Colonic mucosa (tissue), 4 donors: ENCODE measurements at places on chromosomes 2 and 18.

DNA sequence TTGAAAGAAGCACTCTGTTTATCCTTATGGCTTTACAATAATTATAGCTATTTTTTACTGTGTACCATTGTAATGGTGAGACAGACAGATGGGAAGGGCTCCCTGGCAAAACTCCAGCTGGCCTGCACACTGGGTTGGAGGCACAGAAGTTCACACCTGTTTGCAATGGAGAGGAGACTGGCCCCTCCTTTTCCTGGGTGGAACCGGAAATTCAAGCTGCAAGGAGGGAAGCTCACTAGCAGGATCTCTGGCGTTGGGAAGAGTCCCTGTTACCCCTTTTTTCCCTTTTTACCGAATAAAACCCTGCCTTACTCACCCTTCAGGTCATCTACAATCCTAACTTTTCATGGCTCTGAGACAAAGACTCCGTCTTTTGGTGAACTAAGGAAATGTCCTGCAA is 100.3 kb upstream of the TFPI start:
- no peaks in the 10 kb centered on the region for H3K4me1 ChIP-seq
- no peak overlapping the region for H3K27ac ChIP-seq
- no peak for DNase-seq
- H3K4me3 ChIP-seq = no peak overlapping the region
- no peaks in the 10 kb centered on the region for H3K27me3 ChIP-seq

GRCh38 chr2:26585100-26585499 is 56.1 kb downstream of the CIB4 start:
- H3K27ac ChIP-seq = no peak overlapping the region
- no peak overlapping the region for H3K4me3 ChIP-seq
- H3K36me3 ChIP-seq = no peaks in the 10 kb centered on the region
- no peaks in the 10 kb centered on the region for H3K4me1 ChIP-seq
- no peak for DNase-seq
- H3K27me3 ChIP-seq = no peaks in the 10 kb centered on the region

DNA sequence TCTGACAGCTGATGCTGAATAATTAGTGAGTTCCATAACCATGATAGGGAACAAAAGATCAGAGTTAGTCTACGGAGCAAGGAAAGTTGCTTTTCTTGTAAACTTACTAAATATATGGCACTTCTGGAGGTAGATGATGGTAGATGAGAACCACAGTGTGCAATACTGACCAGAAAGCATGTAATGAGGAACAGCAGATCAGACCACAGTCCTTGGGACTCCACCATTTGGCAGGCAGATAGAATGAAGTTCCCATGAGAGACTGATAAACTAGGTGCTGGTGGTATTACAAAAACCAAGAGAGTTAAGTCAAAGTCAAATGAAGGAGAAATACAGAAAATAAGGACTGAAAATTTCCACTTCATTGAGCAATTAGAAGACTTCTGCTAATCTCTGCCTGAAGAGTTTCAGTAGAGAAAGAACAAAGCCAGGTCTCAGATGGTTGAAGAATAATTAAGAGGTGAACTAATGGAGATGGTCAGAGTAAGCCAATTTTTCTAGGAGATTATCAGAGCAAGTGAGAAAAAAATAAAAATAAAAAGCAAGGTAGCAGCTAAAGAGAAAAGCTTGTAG is 10.4 kb downstream of the CERKL start:
- H3K36me3 ChIP-seq = no peaks in the 10 kb centered on the region
- no peaks in the 10 kb centered on the region for H3K27me3 ChIP-seq
- no peak overlapping the region for H3K4me3 ChIP-seq
- no peaks in the 10 kb centered on the region for H3K4me1 ChIP-seq

DNA sequence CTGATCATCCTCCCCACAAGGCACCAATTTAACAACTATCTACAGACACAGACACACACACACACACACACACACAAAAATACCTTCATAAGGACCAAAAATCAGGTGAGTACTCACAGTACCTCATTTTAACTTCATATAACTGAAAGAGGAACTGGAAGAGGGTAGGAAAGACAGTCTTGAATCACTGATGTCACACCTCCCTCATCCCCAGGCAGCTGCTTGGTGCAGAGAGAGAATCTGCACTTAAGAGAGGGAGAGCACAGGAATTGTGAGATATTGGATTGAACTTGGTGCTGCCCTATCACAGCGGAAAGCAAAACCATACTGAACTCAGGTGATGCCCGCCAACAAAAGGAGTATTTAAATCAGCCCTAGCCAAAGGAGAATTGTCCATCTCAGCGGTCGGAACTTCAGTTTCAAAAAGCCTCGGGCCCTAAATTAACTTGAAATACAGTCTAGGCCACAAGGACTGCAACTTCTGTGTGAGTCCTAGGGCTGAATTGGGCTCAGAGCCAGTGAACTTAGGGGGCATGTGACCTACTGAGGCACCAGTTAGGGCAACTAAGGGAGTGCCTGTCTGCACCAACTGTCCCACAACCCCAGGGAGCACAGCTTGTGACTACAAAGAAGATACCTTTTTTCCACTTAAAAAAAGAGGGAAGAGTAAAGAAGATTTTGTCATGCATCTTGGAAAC is 211.1 kb downstream of the LRATD1 start:
- no peak overlapping the region for H3K27ac ChIP-seq
- DNase-seq = no peak
- no peak overlapping the region for H3K4me3 ChIP-seq
- no peaks in the 10 kb centered on the region for H3K36me3 ChIP-seq
- H3K4me1 ChIP-seq = no peaks in the 10 kb centered on the region
- no peaks in the 10 kb centered on the region for H3K27me3 ChIP-seq

DNA sequence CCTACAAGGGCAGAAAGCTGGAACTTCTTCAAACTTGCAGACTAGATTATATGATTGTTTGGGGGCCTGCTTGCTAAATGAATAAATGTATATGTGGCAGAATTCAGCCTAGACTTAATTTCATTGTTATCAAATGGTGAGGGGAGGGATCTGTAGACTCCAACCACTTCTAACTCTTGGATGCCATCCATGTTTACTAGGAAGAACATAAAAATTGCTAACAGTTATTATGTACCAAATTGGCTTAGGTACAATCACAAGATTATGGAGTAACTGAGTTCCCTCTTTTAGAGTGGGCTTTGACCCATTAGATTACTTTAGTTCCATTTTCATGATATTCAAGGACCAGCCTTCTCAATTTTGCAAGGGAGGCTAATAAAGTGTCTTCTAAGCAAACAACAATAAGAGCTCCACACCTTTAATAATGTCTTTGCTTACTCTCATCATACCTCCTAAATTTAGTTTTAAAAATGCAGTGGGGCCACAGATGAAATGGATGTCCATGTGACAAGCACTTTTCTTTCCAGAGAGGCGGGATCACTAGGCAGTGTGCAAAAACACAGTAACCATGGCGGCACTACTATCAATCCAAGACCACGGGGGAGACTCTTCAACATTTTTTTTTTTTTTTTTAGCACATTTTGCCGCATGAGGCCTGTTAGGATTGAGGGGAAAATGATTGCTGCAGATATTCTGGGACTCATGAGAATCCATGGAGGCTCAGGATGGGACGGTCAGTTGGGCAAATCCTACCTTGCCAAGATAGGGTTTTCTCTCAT is 217.6 kb upstream of the SPRED2 start:
- no peak overlapping the region for H3K27ac ChIP-seq
- H3K36me3 ChIP-seq = no peaks in the 10 kb centered on the region
- H3K27me3 ChIP-seq = no peaks in the 10 kb centered on the region
- DNase-seq = no peak
- H3K4me3 ChIP-seq = no peak overlapping the region
- no peaks in the 10 kb centered on the region for H3K4me1 ChIP-seq

DNA sequence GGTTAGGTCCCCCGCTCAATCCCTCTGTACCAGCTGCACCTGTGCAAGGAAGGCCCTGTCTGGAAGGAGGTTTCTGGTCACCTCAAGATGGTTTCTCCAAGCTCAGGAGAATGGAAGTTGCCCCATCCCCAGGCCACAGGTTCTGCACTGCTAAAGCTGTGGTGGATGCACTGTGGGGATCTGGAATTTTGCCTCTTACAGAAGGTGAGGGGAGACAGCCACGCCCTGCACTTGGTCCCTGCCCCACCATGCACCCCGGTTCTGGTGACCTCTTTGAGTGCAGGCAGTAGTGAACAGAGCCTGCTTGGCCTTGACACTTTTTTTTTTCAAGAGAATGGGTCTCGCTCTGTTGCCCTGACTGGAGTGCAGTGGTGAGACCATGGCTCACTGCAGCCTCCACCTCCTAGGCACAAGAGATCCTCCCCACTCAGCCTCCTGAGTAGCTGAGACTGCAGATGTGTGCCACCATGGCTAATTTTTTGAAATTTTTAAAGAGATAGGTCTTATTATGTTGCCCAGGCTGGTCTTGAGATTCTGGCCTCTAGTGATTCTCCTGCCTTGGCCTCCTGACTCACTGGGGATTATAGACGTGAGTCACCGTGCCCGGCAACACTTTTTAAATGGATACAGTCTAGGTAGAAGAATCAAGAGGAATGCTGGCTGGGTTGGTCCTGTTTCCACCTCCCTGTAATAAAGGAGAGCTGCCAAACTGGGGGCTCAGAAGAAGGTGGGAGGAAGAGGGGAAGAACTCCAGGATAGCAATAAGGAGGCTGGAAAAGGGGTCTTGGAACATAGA is 5.8 kb upstream of the NT5DC4 start:
- no peaks in the 10 kb centered on the region for H3K27me3 ChIP-seq
- no peak for DNase-seq
- no peaks in the 10 kb centered on the region for H3K36me3 ChIP-seq

DNA sequence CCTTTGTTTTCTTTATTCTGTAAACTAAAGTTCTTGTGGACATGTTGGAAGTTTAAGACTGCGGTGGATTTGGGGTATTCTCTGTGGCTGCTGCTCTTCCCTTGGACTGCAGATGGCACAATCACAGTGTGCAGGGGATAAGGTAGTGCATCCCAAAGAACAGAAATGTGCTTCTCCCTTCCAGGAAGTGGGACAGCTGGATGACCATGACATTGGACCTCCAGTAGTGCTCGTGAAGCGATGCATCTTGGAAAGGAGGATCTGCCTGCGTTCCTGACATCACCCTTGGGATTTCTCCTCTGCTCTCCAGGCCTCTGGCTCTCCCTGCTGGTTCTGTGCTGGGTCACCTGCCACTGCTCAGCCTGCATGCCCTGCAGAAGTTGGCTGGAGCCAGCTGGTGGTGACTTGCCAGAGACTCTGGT is 109.9 kb downstream of the SLC4A3 start:
- no peak for DNase-seq
- no peak overlapping the region for H3K27ac ChIP-seq
- H3K4me3 ChIP-seq = no peak overlapping the region

DNA sequence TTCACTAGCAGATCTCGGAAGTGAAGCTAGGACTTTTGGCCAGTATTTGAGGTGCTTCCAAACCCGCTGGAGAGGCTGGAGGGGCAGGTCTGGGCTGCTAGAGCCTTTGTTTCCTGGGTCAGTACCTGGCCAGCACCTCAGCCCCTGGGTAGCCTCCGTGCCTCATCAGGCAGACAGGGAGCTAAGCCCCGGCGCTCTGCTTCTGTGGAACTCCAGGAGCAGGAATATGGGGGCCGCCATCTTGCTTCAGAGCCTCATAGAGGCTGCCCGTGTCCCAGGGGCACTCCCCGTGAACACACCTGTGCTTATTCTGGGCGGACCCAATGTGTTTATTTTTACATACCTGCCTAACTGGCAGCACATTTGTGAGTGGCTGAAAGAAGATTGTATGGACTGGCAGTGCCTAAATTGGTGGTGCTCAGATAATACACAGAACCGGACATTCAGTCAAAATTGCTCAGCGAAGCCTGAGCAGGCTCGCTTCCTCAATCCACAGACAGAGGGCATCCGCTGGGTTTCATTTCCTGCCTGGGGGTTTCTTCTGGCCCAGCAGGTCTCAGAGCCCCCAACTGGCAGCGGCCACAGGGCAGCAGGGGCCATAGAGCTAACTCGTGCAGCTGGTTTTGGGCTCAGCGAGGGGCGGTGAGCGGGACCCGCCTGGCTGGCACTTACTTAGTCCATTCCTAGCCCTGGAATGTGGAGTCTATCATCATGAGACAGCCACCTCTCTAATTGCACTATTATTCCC is 176.8 kb upstream of the ALKAL2 start:
- no peak for DNase-seq
- no peaks in the 10 kb centered on the region for H3K4me1 ChIP-seq
- H3K4me3 ChIP-seq = no peak overlapping the region
- H3K36me3 ChIP-seq = no peaks in the 10 kb centered on the region
- no peak overlapping the region for H3K27ac ChIP-seq

GRCh38 chr2:68620772-68621171 is 22.6 kb upstream of the PROKR1 start:
- no peak overlapping the region for H3K27ac ChIP-seq
- no peaks in the 10 kb centered on the region for H3K36me3 ChIP-seq
- DNase-seq = no peak
- H3K4me1 ChIP-seq = no peaks in the 10 kb centered on the region
- H3K4me3 ChIP-seq = no peak overlapping the region
- no peaks in the 10 kb centered on the region for H3K27me3 ChIP-seq

- no peak for DNase-seq
- peaks cover 6% of the 10 kb centered on the region for H3K36me3 ChIP-seq
- H3K4me3 ChIP-seq = no peak overlapping the region
- H3K4me1 ChIP-seq = no peaks in the 10 kb centered on the region
- H3K27me3 ChIP-seq = no peaks in the 10 kb centered on the region
- H3K27ac ChIP-seq = no peak overlapping the region
Measured at GRCh38 chr2:99442837-99443236, 47.0 kb downstream of the REV1 start.

- H3K27ac ChIP-seq = peak overlapping the region; percentile 57
- H3K4me3 ChIP-seq = no peak overlapping the region
- H3K36me3 ChIP-seq = no peaks in the 10 kb centered on the region
- no peaks in the 10 kb centered on the region for H3K4me1 ChIP-seq
- no peak for DNase-seq
- no peaks in the 10 kb centered on the region for H3K27me3 ChIP-seq
Measured at GRCh38 chr18:55419132-55419946, 168.7 kb downstream of the TCF4 start.

DNA sequence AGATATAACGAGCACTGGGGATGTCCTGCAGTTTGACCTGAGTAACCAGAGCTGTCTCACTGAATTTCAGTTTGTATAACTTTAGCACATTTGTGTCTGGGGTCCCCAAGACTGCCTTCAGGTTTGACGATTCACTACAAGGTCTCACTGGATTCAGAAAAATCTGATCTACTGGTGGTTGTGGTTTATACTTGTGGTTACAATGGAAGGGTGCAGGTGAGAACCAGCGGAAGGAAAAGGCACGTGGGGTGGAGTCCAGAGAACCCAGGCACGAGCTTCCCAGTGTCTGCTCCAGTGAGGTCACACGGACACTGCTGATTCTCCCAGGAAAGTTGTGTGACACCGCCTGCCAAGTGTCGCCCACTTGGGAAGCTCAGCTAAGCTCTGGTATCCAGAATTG is 126.0 kb downstream of the ZNF236 start:
- no peak overlapping the region for H3K27ac ChIP-seq
- no peaks in the 10 kb centered on the region for H3K27me3 ChIP-seq
- DNase-seq = no peak
- H3K4me1 ChIP-seq = no peaks in the 10 kb centered on the region

DNA sequence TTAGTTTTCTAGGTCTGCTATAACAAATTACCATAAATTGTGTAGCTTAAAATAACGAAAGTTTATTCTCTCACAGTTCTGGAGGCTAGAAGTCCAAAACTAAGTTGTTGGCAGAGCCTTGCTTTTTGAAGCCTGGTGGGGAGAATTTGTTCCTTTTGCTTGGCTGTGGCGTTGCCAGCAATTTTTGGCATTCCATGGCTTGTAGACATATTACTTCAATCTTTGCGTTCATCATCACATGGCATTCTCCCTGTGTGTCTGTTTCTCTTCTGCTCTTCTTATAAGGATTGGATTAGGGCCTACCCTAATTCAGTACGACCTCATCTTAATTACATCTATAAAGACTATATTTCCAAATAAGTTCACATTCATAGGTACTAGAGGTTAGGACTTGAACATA is 217.7 kb downstream of the MBD5 start:
- no peaks in the 10 kb centered on the region for H3K36me3 ChIP-seq
- DNase-seq = no peak
- H3K27ac ChIP-seq = no peak overlapping the region
- H3K4me1 ChIP-seq = no peaks in the 10 kb centered on the region
- no peaks in the 10 kb centered on the region for H3K27me3 ChIP-seq
